ENCODE measurements at places on chromosomes 2 and 18.

DNA sequence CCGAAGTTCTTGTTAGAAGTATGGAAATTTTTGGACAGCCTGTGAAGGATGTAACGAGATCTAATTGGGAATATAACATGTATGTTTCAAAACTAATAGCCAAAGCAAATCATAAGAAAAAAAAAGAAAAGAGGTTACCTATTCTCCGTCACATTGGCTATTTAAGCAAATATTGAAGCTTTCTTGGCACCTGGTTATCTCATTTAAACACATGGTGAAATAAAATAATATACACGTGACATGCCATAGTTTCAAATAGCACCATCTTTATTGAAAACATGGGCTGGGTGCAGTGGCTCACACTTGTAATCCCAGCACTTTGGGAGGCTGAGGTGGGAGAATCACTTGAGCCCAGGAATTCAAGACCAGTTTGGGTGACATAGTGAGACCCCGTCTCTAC, 56.7 kb downstream of the ZEB2 start:
- no peak for DNase-seq

- DNase-seq = no peak
Measured at GRCh38 chr2:133252780-133253355, 315.4 kb downstream of the NCKAP5 start.

DNA sequence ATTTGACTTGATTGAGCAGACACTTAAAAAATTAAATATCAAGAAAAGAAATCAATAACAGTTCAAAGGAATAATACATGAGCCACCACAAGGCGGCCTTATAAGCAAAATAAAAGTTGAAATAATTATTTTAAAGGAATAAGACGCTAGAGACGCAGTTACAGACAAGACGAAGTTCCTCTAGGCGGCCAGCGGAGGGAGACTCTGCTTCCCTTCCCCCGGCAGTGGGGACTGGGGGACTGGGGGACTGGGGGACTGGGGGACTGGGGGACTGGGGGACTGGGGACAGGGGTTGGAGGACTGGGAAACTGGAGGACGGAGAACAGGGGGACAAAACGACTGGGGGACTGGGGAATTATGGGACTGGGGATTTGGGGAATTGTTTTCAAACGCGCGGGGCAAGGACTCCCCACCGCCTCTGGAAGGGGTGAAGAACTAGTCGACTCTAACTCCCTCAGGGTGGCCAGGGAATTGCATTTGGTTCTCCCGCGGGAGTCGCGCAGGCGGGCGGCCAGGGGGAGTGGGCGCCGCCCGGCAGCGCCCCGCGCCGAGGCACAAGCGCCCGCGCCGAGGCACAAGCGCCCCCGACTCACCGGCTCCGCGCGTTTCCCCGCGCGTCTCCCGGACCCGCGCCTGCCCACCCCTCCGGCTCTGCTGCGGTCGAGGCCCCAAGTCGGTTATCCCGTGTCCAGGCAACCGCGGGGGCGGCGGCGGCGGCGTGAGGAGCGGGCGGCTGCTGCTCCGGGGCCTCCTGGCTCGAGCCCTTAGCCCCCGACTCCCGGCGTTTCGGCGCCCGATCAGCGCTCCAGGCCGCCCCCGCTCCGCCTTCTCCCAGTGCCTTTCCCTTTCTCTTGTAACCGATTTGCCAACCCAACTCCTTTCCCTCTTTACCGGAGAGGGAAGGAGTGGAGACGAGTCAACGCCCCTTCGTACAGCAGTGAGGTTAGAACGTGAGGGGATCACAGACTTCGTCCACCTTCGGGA, at the start of gene CCDC178:
TSS of gene CCDC178 (minus strand) at position 662 of the 984 bp plus-strand sequence. CDS start 28,633 bp downstream, outside the sequence.
- DNase-seq = no peak

DNA sequence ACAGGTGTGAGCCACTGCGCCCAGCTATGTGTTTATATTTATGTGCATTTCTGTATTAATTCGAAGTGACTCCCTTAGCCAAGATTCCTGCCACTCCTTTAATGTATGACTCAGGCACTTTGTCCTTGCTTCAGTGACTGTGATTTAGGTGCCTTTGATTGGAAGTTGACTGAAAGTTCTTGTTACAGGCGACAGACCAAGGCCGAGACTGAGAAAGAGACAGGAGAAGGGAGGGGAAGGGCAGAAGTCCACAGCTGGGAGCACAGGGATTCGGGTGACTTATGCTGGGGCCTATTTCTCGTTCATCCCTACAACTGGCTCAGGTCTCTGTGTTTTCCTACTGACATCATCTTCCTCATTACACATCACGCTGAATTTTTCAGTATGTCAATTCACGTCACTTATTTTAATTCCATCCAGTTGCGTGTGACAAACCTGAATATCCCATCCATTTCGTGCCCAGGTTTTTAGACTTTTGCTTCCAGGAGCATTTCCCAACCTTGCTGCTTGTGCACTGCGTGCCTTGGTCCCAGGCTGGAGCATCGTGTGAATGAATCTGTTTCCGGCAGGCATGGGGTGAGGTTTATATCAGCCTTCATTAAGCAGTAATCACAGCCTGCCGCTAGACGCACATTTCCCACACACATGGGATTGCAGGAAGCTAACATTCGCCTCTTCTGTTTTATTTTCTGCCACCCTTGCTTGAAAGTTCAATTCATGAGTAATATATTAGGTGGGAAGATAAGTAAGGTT, 42.4 kb downstream of the TMEM18 start:
- DNase-seq = no peak

DNA sequence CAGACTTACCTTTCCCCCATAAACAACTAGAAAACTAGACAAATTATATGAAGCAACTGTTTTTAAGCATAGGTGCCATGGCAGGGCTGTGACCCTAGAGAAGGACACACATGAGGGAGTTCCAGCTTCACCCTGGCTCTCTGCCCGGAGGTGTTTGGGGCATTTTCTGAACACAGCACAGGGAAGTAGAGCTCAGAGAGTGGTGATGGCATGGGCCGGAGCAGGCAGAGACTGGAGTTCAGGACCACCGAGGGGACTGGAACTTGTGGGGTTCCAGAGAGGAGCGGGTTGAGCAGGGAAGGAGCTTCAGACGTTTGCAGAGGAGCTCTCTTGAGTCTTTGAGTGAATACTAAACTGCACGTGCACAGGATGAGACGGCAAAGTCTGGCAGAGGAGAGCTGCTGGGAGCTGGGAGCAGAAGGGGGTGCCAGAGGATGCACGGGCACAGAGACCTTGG, 26.5 kb upstream of the KLF11 start:
- no peak for DNase-seq

DNA sequence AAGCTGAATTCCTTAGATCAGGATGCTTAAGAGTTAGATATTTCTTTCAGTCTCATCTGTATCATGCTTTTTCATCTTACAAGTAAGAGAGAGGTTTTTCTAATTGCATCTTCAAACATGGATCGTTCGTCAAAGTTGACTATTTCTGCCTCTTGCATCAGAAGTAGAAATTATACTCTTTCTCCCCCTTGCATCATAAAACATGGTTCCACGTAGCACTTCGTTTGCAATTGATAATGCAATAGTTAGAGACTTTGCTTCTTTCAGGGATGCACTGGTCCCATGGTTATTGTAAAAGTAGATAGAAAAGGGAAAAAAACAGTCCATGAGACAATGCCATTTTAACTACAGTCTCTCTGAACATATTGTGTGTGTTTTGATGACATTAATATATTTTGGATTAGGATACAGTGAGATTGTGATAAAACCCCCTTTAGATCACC, 75.1 kb upstream of the PARD3B start:
- DNase-seq = no peak

DNA sequence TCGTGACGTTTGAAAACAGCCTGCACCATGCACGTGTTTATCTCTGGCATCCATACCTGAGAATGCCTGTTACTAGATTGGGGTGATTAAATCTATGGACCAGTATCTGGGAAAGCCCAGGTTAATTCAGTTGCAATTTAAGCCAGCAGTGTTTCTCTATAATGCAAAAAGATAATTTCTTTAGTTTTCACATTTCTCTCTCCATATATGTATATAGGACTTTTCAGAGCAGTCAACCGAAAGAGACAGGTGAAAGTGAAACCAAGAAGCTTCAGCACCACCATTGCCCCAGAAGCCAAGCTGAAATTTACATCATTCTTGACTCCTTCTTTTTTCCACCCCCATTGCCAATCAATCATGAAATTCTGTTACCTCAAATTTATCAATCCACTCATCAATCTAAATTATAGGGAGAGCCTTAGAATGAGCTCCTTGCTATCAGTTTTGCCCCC, 2.7 kb upstream of the LRP2 start:
- DNase-seq = no peak

DNA sequence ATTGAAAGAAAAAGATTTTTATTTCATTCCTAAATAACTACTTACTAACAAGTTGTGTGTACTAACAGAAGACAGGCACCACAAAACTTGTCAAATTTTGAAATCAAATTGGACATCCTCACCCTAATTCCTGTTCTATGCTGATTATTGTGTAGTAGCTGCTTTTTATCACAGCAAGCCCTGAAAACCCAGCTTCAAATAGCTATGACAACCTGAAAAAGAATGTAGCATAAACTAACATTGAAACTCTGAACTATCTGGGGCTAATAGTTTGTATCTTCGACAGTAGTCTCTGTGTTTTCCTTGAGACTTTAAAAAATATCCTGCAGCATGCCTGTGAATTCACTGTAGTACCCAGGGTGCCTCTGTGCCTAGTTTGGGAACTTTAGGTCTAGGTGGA, 122.6 kb downstream of the WDPCP start:
- DNase-seq = no peak

GRCh38 chr2:240932724-240933047, 26.6 kb downstream of the CROCC2 start:
- no peak for DNase-seq

- no peak for DNase-seq
Measured at GRCh38 chr18:9209279-9209678, 72.7 kb downstream of the ANKRD12 start.

DNA sequence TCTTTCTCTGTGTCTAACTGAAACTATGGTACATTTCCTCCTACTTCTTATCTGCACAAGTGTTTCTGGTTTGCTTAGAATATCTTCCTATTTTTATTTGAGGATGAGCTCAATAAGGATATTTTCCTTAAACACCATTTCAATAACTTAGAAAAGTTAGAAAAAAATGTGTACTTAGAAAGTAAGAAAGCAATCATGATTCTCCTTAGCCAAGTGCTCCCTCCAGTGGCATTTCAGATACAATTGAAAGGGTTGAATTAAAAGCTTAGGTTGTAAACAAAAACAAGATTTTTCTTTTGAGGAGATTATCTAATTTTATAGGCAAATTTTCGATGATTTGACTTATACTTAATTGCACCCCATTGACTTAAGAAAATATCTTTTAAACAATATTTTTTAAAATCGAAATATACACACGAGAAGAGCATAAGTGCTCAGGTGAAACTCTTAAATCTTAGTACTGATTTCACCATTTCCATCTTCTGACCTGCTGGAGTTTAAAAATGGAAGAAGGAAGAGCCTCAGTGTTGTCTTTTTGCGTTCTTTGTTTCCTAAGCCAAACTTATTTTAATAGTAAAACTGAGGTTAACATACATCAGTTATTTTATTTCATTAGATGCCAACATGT, 26.9 kb downstream of the C18orf63 start:
- DNase-seq = peak; percentile 10

- DNase-seq = no peak
Measured at GRCh38 chr18:53489266-53489665, 735.2 kb downstream of the MBD2 start.

GRCh38 chr18:77970814-77971213, 721.2 kb downstream of the GALR1 start:
- DNase-seq = no peak

DNA sequence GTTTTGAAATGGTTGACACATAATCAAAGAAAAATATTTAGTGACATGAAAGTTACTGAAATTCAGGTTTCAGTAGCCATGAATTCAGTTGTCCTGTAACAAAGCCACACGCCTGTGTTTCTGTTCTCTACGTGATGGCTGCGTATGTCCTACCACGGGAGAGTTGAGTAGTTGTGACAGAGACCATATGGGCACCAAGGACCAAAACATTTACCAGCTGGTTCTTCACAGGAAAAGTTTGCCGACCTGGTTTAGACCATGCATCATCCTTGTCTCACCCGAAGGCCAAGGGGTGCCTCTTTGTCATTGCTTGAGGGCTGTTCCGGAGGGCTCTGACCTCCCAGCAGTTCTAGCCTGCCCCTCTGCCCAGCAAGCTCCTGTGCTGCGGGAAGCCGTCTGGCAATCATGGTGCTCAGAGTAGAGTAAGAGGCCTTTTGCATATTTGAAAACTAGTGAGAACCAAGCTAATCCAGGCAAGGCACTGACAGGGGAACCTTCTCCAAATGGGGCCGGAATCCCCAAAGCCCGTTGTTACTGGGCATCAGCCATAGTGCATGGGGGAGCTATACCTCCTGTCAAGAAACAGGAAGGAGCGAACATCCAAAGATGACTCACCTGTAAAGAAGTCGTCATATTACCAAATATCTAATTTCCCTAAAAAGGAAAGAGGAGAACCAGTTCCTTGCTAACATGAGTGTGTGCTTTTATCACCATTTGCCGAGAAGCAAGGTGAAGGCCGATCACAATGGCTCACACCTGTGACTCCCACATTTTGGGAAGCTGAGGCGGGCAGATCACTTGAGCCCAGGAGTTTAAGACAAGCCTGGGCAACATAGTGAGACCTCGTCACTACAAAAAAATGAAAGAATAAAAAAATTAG, 92.6 kb upstream of the RAB12 start:
- DNase-seq = no peak

DNA sequence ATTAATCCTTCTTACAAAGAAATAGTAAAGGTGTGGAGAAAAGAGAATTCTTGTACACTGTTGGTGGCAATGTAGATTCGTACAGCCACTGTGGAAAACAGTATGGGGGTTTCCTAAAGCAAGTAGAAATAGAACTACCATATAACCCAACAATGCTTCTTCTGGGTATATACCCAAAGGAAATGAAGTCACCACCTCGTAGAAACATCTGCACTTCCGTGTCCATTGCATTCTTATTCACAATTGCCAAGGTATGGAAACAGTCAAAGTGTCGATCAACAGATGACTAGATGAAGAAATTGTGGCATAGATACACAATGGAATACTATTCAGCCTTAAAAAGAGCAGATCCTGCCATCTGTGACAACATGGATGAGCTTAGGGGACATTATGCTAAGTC, 93.4 kb upstream of the TGIF1 start:
- DNase-seq = no peak

GRCh38 chr2:239700686-239701345, 300.0 kb upstream of the HDAC4 start:
- no peak for DNase-seq

Measured in activated CD4-positive, alpha-beta T cell treated with anti-CD3 and anti-CD28 coated beads, Interleukin-2, amount 50 U/mL, for 24 hours (primary cell).